Regular cardiac myocyte (primary cell): ENCODE measurements at places on chromosomes 3 and 15. TPM values are rescaled to one million over a fixed set of nuclear protein-coding genes. Genes with fewer than 3 reads are reported as not detected.

Gene PSMA4
- total RNA-seq: 200 and 355 TPM in 2 replicates

Gene ERC2
- under 0.01 TPM in 1 of 2 replicates, not detected in the other for total RNA-seq

Gene TRPC1
- total RNA-seq: 26.1 and 48.8 TPM in 2 replicates

Gene FAM3D
- not detected in 2 replicates for total RNA-seq

Gene SCG5
- 9.0 and 54.4 TPM in 2 replicates for total RNA-seq

Gene FAM227B
- 2.3 and 2.5 TPM in 2 replicates for total RNA-seq

Gene MCTP2
- total RNA-seq: 0.58 and 5.6 TPM in 2 replicates

Gene CSPG4
- total RNA-seq: 50.2 and 70.7 TPM in 2 replicates

Gene GOLGA6L10
- total RNA-seq: under 0.01 and 0.19 TPM in 2 replicates

Gene SH3GL3
- not detected in 2 replicates for total RNA-seq

Gene SNTN
- total RNA-seq: not detected in 2 replicates

Gene SLC2A2
- total RNA-seq: not detected in 2 replicates

Gene MCF2L2
- total RNA-seq: 0.19 and 0.56 TPM in 2 replicates

Gene HIGD2B
- not detected in 2 replicates for total RNA-seq

Gene BLM
- 0.85 and 8.8 TPM in 2 replicates for total RNA-seq

Gene EBLN2
- 3.5 and 5.1 TPM in 2 replicates for total RNA-seq

Gene KLHL40
- total RNA-seq: not detected in 2 replicates

Gene NUP210
- total RNA-seq: under 0.01 and 0.38 TPM in 2 replicates

Gene ZKSCAN7
- 5.2 and 7.0 TPM in 2 replicates for total RNA-seq

Gene LSAMP
- total RNA-seq: under 0.01 and 0.28 TPM in 2 replicates

Gene PLA2G4E
- not detected in 2 replicates for total RNA-seq

Gene OXNAD1
- 7.9 and 11.3 TPM in 2 replicates for total RNA-seq

Gene MST1R
- total RNA-seq: 0.85 and 0.96 TPM in 2 replicates

Gene SLC12A1
- total RNA-seq: under 0.01 TPM in 1 of 2 replicates, not detected in the other

Gene EPHB3
- 0.38 and 3.1 TPM in 2 replicates for total RNA-seq

Gene CORO2B
- total RNA-seq: 8.2 and 12.3 TPM in 2 replicates

Gene CTXN2
- not detected in 2 replicates for total RNA-seq

Gene PLSCR5
- not detected in 2 replicates for total RNA-seq

Gene CD80
- 0.19 TPM in 1 of 2 replicates, not detected in the other for total RNA-seq

Gene SCAANT1
- not detected in 2 replicates for total RNA-seq

Gene TIMMDC1
- 57.8 and 62.3 TPM in 2 replicates for total RNA-seq

Gene ZIC4
- not detected in 2 replicates for total RNA-seq

Gene PLSCR2
- total RNA-seq: not detected in 2 replicates

Gene SAMD7
- not detected in 2 replicates for total RNA-seq
